ENCODE measurements at places on chromosomes 7 and 10. TPM values are rescaled to one million over a fixed set of nuclear protein-coding genes. Genes with fewer than 3 reads are reported as not detected.
A peak's percentile ranks its signal among the peaks of the same experiment; 100 is the strongest.

The CDNF gene
- total RNA-seq: 1.3 TPM

The CALU gene
- 84.6 TPM for total RNA-seq

The PLEKHS1 gene
- total RNA-seq: 7.0 TPM

The TAS2R41 gene
- total RNA-seq: not detected

The ANKRD1 gene
- 47.5 TPM for total RNA-seq

The ASZ1 gene
- total RNA-seq: not detected

The AQP1 gene
- 826 TPM for total RNA-seq

The COBL gene
- total RNA-seq: 27.9 TPM

The MSRB2 gene
- total RNA-seq: 17.9 TPM

The TEX36 gene
- not detected for total RNA-seq

The GHRHR gene
- total RNA-seq: not detected

The AMPH gene
- total RNA-seq: 1.2 TPM

DNA sequence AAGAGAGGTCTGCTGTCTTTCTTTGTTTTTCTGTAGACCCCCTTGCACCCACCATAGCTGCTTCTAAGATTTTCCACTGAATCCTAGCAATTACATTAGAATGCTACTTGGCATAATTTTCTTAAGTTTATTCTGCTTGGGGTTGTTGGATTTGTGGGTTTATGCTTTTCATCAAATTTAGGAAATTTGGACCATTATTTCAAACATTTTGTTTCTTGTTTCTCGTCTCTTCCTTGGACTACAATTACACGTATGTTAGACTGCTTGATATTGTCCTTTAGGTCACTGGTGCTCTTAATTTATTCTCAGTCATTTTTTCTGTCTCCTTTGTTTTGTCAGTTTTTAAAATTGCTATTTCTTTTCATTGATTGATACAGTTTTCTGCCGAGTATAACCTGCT, 65.8 kb downstream of the FANK1 start:
- no peak for DNase-seq
- no peak overlapping the region for H3K27ac ChIP-seq
- H3K4me3 ChIP-seq: no peak overlapping the region
- no peaks in the 10 kb centered on the region for H3K36me3 ChIP-seq
- no peaks in the 10 kb centered on the region for H3K27me3 ChIP-seq
- no peaks in the 10 kb centered on the region for H3K4me1 ChIP-seq

GRCh38 chr7:101096331-101096956, 11.2 kb downstream of the TRIM56 start:
- H3K27ac ChIP-seq: no peak overlapping the region
- H3K36me3 ChIP-seq: peaks cover under 1% of the 10 kb centered on the region
- H3K27me3 ChIP-seq: no peaks in the 10 kb centered on the region
- H3K4me1 ChIP-seq: peaks cover 38% of the 10 kb centered on the region
- DNase-seq: no peak
- no peak overlapping the region for H3K4me3 ChIP-seq

GRCh38 chr10:72563327-72563932, 62.4 kb downstream of the MICU1 start:
- no peaks in the 10 kb centered on the region for H3K27me3 ChIP-seq
- H3K4me3 ChIP-seq: no peak overlapping the region
- no peak for DNase-seq
- peaks cover 62% of the 10 kb centered on the region for H3K36me3 ChIP-seq
- no peak overlapping the region for H3K27ac ChIP-seq
- H3K4me1 ChIP-seq: peaks cover 11% of the 10 kb centered on the region

DNA sequence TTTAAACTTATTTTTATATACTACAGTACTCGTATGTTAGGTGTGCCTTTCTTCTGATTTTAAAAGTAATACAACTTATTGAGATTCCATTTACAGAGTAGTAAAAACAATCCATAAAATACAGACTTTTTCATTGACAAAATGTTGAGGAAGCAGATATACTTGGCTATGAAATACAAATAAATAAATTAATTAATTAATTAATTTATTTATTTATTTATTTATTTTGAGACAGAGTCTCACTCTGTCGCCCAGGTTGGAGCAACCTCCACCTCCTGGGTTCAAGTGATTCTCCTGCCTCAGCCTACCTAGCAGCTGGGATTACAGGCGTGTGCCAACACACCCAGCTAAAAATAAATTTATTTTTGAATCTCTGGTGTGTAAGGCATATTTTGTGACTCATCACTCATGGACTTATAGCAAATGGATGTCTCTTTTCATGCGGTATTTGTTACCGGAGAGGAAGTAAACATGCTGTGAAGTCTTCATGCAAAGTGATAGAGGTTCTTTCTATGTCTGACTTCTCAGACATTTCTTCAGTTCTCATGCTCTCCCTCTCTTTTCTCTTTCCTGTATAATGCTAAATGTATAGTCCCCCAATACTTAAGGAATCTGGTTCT, 20.2 kb upstream of the SRPK2 start:
- no peak overlapping the region for H3K27ac ChIP-seq
- no peaks in the 10 kb centered on the region for H3K36me3 ChIP-seq
- no peak overlapping the region for H3K4me3 ChIP-seq
- H3K4me1 ChIP-seq: no peaks in the 10 kb centered on the region
- no peak for DNase-seq

DNA sequence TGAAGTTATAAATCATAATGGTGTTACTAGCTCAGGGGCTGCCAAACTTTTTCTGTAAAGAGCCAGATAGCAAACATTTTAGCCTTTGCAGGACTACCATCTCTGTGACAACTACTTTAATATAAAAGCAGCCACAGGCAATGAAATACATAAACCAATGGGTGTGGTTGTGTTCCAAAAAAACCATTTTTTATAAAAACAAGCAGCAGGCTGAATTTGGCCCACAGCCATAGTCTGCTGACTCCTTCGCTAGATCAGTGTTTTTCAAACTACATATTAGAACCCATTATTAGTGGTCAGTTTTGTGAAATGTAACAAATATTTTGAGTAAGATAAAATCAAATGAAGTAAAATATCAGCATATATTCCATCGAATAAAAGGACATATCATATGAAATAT, 13.6 kb downstream of the GNG11 start:
- no peak overlapping the region for H3K4me3 ChIP-seq
- DNase-seq: no peak
- no peaks in the 10 kb centered on the region for H3K27me3 ChIP-seq
- H3K36me3 ChIP-seq: no peaks in the 10 kb centered on the region
- no peaks in the 10 kb centered on the region for H3K4me1 ChIP-seq
- no peak overlapping the region for H3K27ac ChIP-seq

DNA sequence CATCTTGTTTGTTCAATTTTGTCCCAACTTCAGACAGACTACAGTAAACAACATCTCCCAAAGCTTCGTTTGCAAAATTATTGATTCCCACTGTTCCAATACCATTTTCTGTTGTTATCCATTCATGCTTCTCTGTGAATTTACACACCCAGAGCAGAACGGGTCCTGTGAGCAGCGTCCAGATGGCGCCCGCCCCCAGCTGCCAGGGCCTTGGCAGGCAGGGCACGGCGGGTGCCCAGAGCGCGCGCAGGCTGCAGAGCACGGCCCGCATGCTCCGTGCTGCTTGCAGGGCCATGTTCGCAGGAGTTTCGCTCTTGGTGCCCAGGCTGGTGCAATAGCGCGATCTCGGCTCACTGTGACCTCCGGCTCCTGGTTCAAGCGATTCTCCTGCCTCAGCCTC, 32.5 kb upstream of the SEPTIN7 start:
- no peaks in the 10 kb centered on the region for H3K4me1 ChIP-seq
- H3K27me3 ChIP-seq: no peaks in the 10 kb centered on the region
- no peak overlapping the region for H3K4me3 ChIP-seq
- no peak overlapping the region for H3K27ac ChIP-seq
- H3K36me3 ChIP-seq: no peaks in the 10 kb centered on the region
- DNase-seq: no peak

DNA sequence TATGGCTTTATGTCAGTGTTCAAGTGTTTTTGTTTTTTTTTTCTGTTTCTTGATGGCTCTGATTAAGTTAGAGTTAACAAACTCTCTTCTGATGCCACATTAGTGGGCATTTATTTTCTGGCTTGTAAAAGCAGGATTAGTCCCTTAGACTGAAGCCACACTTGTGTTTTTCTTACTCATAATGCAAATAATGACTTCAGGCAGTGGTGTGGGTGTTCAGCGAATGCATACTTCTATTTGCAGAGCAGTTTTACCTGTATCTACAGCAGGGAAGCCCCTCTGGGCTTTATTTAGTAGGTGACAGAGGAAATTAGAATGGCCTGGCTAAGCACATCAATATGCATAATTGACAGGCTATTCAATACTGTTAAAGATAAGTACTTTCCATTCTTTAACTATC, 79.9 kb downstream of the CNNM2 start:
- H3K36me3 ChIP-seq: no peaks in the 10 kb centered on the region
- H3K4me3 ChIP-seq: no peak overlapping the region

GRCh38 chr10:59709395-59710125, at the start of gene SLC16A9:
SLC16A9 (minus strand) TSS chr10:59709850; CDS start chr10:59684291, 25,559 bp downstream.
- H3K4me3 ChIP-seq: peak within 1 kb of the TSS; percentile 60
- peaks cover 12% of the 10 kb centered on the region for H3K4me1 ChIP-seq
- no peak within 1 kb of the TSS for H3K27ac ChIP-seq
- DNase-seq: peak; percentile 54
- H3K36me3 ChIP-seq: no peaks in the 10 kb centered on the region
- H3K27me3 ChIP-seq: peaks cover 28% of the 10 kb centered on the region

DNA sequence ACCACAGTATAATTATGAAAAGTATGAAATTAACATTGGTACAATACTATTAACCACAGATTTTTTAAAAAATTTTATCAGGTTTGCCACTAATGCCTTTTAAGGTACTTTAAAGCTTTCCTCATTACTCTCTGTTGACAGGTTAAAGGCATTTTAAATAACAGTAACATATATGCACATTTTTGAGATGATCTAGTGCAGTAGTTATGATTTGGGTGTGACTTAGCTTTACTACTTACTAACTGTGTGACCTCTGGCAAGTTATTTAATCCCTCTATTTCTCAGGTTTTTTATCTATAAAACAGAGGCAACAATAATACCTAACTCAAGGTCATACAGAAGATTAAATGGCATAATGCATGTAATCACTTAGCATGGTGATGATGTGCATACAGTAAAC, 94.8 kb downstream of the NT5C2 start:
- H3K4me1 ChIP-seq: no peaks in the 10 kb centered on the region
- no peak for DNase-seq
- no peak overlapping the region for H3K27ac ChIP-seq
- H3K36me3 ChIP-seq: peaks cover 99% of the 10 kb centered on the region
- no peaks in the 10 kb centered on the region for H3K27me3 ChIP-seq
- H3K4me3 ChIP-seq: no peak overlapping the region

GRCh38 chr7:21939136-21939857, 6.4 kb downstream of the CDCA7L start:
- no peak for DNase-seq
- H3K27me3 ChIP-seq: no peaks in the 10 kb centered on the region
- H3K27ac ChIP-seq: peak overlapping the region; percentile 39
- no peak overlapping the region for H3K4me3 ChIP-seq
- peaks cover 42% of the 10 kb centered on the region for H3K4me1 ChIP-seq
- no peaks in the 10 kb centered on the region for H3K36me3 ChIP-seq

DNA sequence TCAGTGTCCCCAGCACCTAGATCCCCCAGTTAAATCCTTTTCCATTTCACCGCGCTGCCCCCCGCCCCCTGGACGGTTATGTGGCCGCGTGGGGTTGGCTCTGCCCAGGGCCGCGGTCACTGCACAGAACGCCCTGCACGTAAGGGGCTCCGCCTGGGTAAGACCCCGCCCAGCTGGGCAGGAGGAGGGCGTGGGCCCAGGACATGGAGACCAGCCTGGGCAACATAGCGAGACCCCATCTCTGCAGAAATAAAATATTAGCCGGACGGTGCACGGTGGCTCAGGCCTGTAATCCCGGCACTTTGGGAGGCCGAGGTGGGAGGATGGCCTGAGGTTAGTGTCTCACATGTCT, 650 bp upstream of the ZFAND2A start:
- peaks cover 37% of the 10 kb centered on the region for H3K36me3 ChIP-seq
- H3K27me3 ChIP-seq: no peaks in the 10 kb centered on the region
- no peak for DNase-seq

DNA sequence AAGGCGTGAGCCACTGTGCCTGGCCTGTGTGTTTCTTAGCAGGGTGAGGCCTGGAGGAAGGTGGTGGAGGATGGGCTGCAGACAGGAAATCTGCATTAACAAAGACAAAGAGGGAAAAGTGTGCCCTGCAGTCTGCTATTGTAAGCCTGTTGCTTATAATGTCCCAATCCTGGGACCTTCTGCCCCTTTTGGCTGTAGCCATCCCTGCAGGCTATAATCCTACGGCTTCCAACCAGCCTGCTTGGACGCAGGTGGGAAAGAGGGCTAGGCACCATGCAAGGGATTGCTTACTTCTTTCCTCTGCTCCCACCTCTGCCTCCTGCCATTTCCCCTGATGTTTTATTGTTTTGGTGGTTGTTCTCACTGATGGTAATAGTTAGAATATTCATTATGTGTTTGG, 434.3 kb downstream of the PLXNA4 start:
- no peak overlapping the region for H3K27ac ChIP-seq
- no peaks in the 10 kb centered on the region for H3K4me1 ChIP-seq
- DNase-seq: no peak
- H3K4me3 ChIP-seq: no peak overlapping the region

GRCh38 chr10:119658274-119658673, 7.1 kb downstream of the BAG3 start:
- no peak overlapping the region for H3K4me3 ChIP-seq
- peak; percentile 83 for DNase-seq
- H3K4me1 ChIP-seq: peaks cover 79% of the 10 kb centered on the region
- peaks cover 14% of the 10 kb centered on the region for H3K36me3 ChIP-seq

- H3K36me3 ChIP-seq: no peaks in the 10 kb centered on the region
- H3K27me3 ChIP-seq: no peaks in the 10 kb centered on the region
- no peak overlapping the region for H3K4me3 ChIP-seq
- H3K27ac ChIP-seq: no peak overlapping the region
- H3K4me1 ChIP-seq: no peaks in the 10 kb centered on the region
Measured at GRCh38 chr7:50153148-50153547, 60.1 kb upstream of the ZPBP start.

GRCh38 chr10:72561745-72562166, 64.1 kb downstream of the MICU1 start:
- H3K4me3 ChIP-seq: no peak overlapping the region
- no peak overlapping the region for H3K27ac ChIP-seq
- peaks cover 67% of the 10 kb centered on the region for H3K36me3 ChIP-seq
- no peaks in the 10 kb centered on the region for H3K27me3 ChIP-seq
- H3K4me1 ChIP-seq: peaks cover 11% of the 10 kb centered on the region

GRCh38 chr7:80611779-80612178, 26.7 kb upstream of the CD36 start:
- peak; percentile 50 for DNase-seq
- no peak overlapping the region for H3K4me3 ChIP-seq
- peaks cover 41% of the 10 kb centered on the region for H3K4me1 ChIP-seq
- no peaks in the 10 kb centered on the region for H3K27me3 ChIP-seq

- H3K27ac ChIP-seq: no peak overlapping the region
- no peak for DNase-seq
- H3K4me3 ChIP-seq: no peak overlapping the region
- H3K36me3 ChIP-seq: no peaks in the 10 kb centered on the region
- no peaks in the 10 kb centered on the region for H3K4me1 ChIP-seq
- no peaks in the 10 kb centered on the region for H3K27me3 ChIP-seq
Measured at GRCh38 chr7:70405241-70405640, 726.7 kb upstream of the GALNT17 start.

GRCh38 chr7:17118412-17118811, 180.0 kb upstream of the AHR start:
- no peaks in the 10 kb centered on the region for H3K27me3 ChIP-seq
- H3K4me3 ChIP-seq: no peak overlapping the region
- H3K36me3 ChIP-seq: no peaks in the 10 kb centered on the region
- DNase-seq: no peak
- H3K27ac ChIP-seq: no peak overlapping the region

GRCh38 chr10:65024886-65025285, 1503.7 kb downstream of the REEP3 start:
- no peak for DNase-seq
- no peaks in the 10 kb centered on the region for H3K27me3 ChIP-seq
- no peak overlapping the region for H3K4me3 ChIP-seq
- H3K36me3 ChIP-seq: no peaks in the 10 kb centered on the region
- no peak overlapping the region for H3K27ac ChIP-seq
- H3K4me1 ChIP-seq: no peaks in the 10 kb centered on the region

Measured in lower lobe of right lung (tissue), 2 donors.